ENCODE measurements at places on chromosomes 16 and 17. TPM values are rescaled to one million over a fixed set of nuclear protein-coding genes. Genes with fewer than 3 reads are reported as not detected.

Gene GPS1
- 84.1 TPM for total RNA-seq

Gene SOCS7
- 36.2 TPM for total RNA-seq

Gene FASN
- 202 TPM for total RNA-seq

Gene ZNF423
- total RNA-seq: under 0.01 TPM

Gene C16orf86
- total RNA-seq: 0.85 TPM

All from nasal cavity respiratory epithelium epithelial cell of viscerocranial mucosa (primary cell).